Breast epithelium (tissue), 4 donors: ENCODE measurements at places on chromosomes 5 and 9. TPM values are rescaled to one million over a fixed set of nuclear protein-coding genes. Genes with fewer than 3 reads are reported as not detected.

GRCh38 chr5:131899686-131900085, 45.8 kb downstream of the MEIKIN start:
- no peak for DNase-seq

The TLR4 gene
- total RNA-seq = 31.1 TPM

DNA sequence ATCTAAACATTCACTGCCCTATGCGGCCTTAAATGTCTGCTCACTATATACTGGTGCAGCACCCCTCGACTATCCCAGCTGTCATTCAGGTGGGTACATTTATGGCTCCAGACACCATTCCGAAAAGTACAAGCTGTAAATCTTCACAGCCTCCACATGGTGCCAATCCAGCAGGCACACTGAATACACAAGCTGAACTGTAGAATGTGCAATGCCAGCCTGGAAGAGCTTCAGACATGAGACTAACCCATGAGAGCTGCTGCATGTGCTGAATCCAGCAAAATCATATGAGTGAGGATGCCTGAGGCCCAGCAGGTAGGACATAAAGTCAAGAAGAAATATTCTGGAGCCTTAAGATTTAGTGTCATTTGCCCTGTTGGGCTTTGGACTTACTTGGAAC, 483.8 kb upstream of the GRIA1 start:
- DNase-seq = no peak

The SEMA4D gene
- 24.6 TPM for total RNA-seq

DNA sequence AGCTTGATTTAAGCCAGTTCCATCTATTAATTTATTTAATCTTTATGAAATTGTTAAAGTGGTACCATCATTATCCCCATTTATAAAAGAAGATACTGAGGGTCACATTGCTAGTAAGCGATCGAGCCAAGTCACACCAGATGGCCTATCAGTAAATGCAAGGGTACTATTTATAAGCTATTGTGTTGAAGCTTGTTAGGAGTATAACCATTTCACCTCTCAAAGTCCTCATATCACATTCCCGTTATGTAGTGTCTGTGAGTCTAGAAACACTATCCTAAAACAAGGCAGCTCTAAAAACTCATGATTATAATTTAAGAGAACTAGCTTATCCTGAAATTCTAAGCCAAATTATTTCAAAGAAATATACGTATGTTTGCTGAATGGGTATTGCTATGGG, 1161.8 kb downstream of the EFNA5 start:
- no peak for DNase-seq

The CSF2 gene
- not detected for total RNA-seq

The CSF1R gene
- 11.5 TPM for total RNA-seq

The PHF24 gene
- 1.1 TPM for total RNA-seq

- no peak for DNase-seq
These were observed 44.6 kb upstream of the CACNA1B start for GRCh38 chr9:137832830-137833590.

DNA sequence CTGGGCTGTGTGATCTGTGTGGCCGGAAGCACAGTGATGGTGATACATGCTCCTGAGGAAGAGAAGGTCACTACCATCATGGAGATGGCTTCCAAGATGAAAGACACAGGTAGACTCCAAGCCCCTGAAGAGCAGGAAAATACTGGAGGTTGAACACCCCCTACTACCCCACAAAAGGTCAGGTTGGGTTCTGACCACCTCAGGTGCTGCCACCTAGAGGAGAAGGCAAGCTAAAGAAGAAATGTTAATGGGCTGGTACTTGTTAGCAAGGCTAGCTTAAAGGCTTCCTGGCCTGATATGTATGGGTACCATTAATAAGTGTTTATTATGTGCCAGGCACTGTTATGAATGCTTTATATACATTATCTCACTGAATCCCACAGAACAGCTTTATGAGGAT, 11.7 kb downstream of the NIPAL4 start:
- no peak for DNase-seq
